ENCODE measurements at places on chromosomes 11 and 22.

GRCh38 chr11:92556431-92556830, 331.8 kb downstream of the FAT3 start:
- peak; percentile 58 for DNase-seq

DNA sequence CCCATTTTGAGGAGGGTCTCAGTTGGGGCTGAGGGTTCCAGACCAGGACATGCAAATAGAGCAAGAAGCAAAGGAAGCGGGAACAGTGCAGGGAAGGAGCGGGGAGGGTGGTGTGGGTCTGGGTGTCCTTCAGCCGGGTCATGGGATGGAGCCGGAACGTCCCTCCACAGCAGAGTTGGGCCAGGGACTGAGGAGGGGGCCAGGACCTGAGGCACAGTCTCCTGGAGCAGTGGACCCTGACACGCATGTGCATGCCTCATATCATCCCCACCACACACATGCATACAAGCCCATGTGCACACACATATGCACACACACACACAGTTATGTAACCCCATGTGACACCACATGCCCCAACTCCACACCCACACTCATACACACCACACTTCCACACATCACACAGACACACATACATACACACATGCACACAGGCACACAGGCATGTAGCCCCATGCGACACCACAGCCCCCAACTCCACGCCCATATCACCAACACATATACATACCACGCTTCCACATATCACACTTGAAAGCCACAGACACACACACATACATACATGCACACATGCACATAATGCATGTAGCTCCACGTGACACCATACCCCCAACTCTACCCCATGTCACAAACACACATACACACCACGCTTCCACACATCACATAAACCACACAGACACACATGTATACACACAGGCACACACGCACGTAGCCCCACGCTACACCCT, 1026.6 kb downstream of the BRD1 start:
- no peak for DNase-seq

- peak; percentile 88 for DNase-seq
These were observed 24.8 kb upstream of the ADORA2A start for GRCh38 chr22:24402460-24403192.

DNA sequence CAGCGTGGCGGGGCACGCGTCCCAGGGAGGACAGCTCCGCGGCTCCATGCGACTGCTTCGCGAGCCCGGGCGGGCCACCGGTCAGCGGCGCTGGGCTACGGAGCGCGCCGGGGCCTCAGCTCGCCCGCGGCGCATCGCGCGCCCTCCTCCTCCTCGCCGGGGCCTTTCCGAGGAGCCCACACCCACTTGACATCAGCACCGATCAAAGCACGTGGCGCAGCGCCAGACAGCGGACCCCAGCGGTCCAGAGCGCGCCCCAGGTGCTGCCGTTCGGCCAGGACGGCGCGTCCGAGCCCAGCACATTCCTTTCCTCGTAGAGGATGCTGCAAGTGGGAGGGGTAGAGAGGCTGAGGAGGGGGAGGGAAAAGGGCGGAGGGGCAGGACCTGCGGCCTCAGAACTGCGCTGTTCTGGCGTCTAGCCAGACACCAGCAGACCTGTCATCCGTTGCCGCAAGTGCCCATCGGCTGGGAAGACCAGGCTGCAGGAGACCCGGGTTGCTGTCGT, 88.6 kb downstream of the PLEKHA7 start:
- peak; percentile 50 for DNase-seq

Measured in MCF 10A (cell line).